Psoas muscle (tissue), 8 donors: ENCODE measurements at places on chromosomes 2 and 18. TPM values are rescaled to one million over a fixed set of nuclear protein-coding genes. Genes with fewer than 3 reads are reported as not detected.

DNA sequence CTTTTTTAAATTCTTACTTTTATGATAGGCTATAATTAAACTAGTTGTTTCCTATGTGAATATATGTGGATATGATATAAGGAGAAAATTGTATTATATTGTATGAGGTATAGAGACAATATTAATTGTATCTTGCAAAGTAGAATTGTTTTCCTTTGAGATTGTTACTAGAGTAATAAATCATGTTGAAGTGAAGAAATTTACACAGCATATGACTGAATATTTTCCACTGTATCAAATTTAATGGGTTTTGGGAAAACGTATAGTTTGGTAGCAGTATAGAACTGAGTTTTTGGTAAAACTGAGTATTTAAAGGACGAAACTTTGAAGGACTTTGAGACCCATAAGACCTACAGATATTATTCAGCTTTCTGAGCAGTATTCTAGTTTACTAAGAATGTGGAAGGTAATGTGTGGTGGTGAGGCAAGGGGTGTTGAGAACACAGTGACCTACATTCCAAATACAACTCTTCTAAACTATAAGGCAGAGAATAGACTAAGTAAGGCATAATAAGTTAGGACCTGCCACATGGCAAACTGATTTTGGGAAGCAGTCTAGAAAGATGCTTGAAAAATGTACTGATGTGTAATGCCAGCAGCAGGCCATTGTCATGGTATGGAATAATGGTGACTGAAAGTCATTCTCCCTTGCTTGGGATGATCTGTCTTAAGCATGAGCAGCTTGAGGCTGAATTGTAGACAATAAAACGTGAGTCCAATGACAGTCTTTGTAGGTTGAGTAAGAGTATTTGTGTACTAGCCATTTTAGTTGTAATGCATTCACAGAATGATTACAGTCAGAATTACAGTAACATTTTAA is 29.6 kb downstream of the PKP4 start:
- DNase-seq = no peak
- H3K4me1 ChIP-seq = peaks cover 26% of the 10 kb centered on the region
- H3K27me3 ChIP-seq = no peaks in the 10 kb centered on the region
- no peaks in the 10 kb centered on the region for H3K36me3 ChIP-seq
- no peak overlapping the region for H3K4me3 ChIP-seq
- H3K27ac ChIP-seq = no peak overlapping the region

The GAREM1 gene
- 2.3 TPM for polyA plus RNA-seq

The DOK1 gene
- polyA plus RNA-seq = 1.0 TPM

DNA sequence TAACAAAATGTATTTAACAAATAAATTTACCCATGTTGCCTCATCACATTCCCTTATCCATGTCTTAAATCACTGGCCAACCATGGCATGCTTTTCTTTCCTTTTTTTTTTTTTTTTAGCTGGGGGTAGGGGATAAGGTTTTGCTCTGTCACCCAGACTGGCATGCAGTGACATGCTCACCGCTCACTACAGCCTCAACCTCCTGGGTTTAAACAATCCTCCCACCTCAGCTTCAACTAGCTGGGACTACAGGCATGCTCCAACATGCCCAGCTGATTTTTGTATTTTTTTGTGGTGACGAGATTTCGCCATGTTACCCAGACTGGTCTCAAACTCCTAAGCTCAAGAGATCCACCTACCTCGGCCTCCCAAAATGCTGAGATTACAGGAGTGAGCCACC is 266.4 kb downstream of the THSD7B start:
- no peaks in the 10 kb centered on the region for H3K4me1 ChIP-seq
- no peaks in the 10 kb centered on the region for H3K27me3 ChIP-seq
- H3K27ac ChIP-seq = no peak overlapping the region
- H3K36me3 ChIP-seq = no peaks in the 10 kb centered on the region
- DNase-seq = no peak

- peaks cover 20% of the 10 kb centered on the region for H3K4me1 ChIP-seq
- no peak for DNase-seq
- no peaks in the 10 kb centered on the region for H3K36me3 ChIP-seq
- no peak overlapping the region for H3K27ac ChIP-seq
- H3K27me3 ChIP-seq = peaks cover 3% of the 10 kb centered on the region
These were observed 7.5 kb upstream of the GBX2 start for GRCh38 chr2:236175548-236176150.

The C1QL2 gene
- polyA plus RNA-seq = 0.03 TPM

DNA sequence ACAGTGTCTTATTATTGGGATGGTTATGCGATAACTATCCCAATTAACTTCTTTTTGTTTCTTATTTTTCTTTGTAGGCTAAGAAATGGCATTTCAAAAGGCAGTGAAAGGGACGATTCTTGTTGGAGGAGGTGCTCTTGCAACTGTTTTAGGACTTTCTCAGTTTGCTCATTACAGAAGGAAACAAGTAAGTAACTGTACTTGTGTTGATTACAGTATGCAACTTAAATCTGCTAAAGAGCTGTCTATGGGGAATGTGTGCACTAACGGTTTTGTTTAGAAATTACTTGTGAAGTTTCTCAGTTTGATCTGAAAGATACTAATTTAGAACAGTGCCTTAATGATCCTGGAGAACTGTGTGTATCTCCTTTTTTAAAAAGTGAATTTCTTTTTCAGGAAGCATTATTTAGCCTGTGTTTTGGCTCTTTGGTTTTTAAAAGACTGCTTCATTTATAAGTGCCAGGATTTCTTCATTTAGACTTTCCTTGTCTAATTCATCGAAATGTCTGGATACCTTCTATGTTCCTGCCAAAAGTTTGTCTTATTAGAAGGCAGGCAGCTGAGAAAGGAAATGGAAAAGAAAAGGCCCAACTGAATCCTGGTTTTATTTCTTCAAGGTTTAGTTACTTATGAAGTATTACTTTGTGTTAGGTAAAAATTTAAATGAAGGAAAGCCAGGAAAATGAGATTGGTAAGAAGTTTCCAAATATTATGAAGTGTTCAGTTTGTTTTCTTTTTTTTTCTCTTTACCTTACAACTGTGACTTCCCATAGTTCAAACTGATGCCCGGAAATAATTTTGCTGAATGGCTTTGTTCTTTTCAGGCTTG is 40.1 kb downstream of the GPD2 start:
- no peak overlapping the region for H3K4me3 ChIP-seq
- no peaks in the 10 kb centered on the region for H3K27me3 ChIP-seq
- H3K27ac ChIP-seq = no peak overlapping the region

- no peaks in the 10 kb centered on the region for H3K4me1 ChIP-seq
- DNase-seq = no peak
- no peaks in the 10 kb centered on the region for H3K36me3 ChIP-seq
- H3K27me3 ChIP-seq = no peaks in the 10 kb centered on the region
- no peak overlapping the region for H3K27ac ChIP-seq
- no peak overlapping the region for H3K4me3 ChIP-seq
These were observed 56.1 kb downstream of the NEDD4L start for GRCh38 chr18:58100154-58100553.

- no peaks in the 10 kb centered on the region for H3K4me1 ChIP-seq
- no peaks in the 10 kb centered on the region for H3K36me3 ChIP-seq
- H3K4me3 ChIP-seq = no peak overlapping the region
- DNase-seq = no peak
- H3K27ac ChIP-seq = no peak overlapping the region
These were observed 11.5 kb downstream of the MFSD2B start for GRCh38 chr2:24021122-24021998.

GRCh38 chr2:240619506-240620148 is 5.7 kb upstream of the GPR35 start:
- H3K27me3 ChIP-seq = no peaks in the 10 kb centered on the region
- H3K27ac ChIP-seq = no peak overlapping the region
- no peak overlapping the region for H3K4me3 ChIP-seq
- DNase-seq = peak; percentile 43

The FAM110C gene
- not detected for polyA plus RNA-seq

DNA sequence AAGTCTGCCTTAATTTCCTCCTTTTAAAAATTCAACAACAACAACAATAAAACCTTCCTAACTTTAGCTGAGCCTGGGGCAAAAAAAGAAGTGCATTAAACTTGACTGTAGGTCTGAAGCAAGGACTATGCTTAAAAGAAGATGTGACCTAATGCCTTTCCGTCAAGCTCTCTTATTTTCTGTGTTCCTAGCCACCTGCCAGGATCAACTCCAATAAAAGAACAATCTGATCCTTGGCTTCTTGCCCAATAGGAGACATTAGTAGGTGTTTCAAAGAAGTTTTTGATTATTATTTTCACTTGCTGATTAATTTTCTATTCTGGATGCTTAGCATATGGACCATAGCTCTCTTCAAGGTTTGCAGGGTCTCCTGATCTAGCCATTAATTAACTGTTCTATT is 237.5 kb downstream of the STK39 start:
- H3K4me3 ChIP-seq = no peak overlapping the region
- no peaks in the 10 kb centered on the region for H3K4me1 ChIP-seq
- H3K27ac ChIP-seq = no peak overlapping the region
- no peaks in the 10 kb centered on the region for H3K27me3 ChIP-seq
- no peaks in the 10 kb centered on the region for H3K36me3 ChIP-seq
- no peak for DNase-seq

The CYP26B1 gene
- 1.2 TPM for polyA plus RNA-seq

DNA sequence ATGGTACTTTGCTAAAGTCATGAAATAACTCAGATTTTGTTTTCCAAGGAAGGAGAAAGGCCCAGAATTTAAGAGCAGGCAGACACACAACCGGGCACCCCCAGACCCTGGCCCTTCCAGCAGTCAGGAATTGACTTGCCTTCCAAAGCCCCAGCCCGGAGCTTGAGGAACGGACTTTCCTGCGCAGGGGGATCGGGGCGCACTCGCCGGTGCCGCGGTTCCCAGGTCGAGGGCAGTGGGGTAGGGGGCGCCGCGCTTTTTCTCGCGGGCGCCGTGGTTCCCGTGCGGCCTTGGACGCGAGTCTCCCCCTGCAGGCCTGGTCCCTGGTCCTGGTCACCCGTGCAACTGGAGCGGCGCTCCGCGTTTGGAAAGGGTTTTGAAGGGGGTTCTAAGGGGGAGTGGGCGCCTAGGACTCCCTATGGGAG is 1.2 kb downstream of the ZNF236 start:
- peak overlapping the region; percentile 84 for H3K4me3 ChIP-seq
- H3K27ac ChIP-seq = peak overlapping the region; percentile 55
- peaks cover 21% of the 10 kb centered on the region for H3K4me1 ChIP-seq
- no peaks in the 10 kb centered on the region for H3K36me3 ChIP-seq
- DNase-seq = no peak

GRCh38 chr2:152050341-152050740 is 48.5 kb downstream of the CACNB4 start:
- H3K27me3 ChIP-seq = no peaks in the 10 kb centered on the region
- H3K4me1 ChIP-seq = no peaks in the 10 kb centered on the region
- H3K27ac ChIP-seq = no peak overlapping the region

The SERPINB11 gene
- polyA plus RNA-seq = not detected

The ANKRD30BL gene
- not detected for polyA plus RNA-seq

- DNase-seq = no peak
- no peak overlapping the region for H3K27ac ChIP-seq
- no peaks in the 10 kb centered on the region for H3K27me3 ChIP-seq
- no peaks in the 10 kb centered on the region for H3K4me1 ChIP-seq
These were observed 379.3 kb downstream of the SOX11 start for GRCh38 chr2:6071519-6071918.

The BUB1 gene
- polyA plus RNA-seq = 0.22 TPM
